ENCODE measurements at places on chromosomes 2 and 18.

DNA sequence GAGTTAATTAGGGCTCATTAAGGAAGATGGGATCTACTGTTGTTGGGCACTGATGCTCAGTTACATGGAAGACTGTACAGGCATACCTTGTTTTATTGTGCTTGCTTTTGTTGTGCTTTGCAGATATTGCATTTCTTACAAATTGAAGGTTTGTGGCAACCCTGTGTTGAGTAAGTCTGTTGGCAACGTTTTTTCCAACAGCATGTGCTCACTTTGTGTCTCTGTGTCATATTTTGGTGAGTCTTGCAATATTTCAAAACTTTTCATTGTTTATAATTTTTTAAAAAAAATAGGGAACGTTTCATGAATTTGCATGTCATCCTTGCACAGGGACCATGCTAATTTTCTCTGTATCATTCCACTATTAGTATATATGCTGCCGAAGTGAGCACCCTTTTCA lies 15.6 kb downstream of the PHLPP1 start:
- DNase-seq, result no peak

GRCh38 chr2:196830701-196831100 lies 21.5 kb upstream of the C2orf66 start:
- DNase-seq, result no peak

GRCh38 chr2:95268211-95269035 lies 5.8 kb upstream of the PROM2 start:
- no peak for DNase-seq

- DNase-seq, result peak; percentile 20
Observed at GRCh38 chr2:84393829-84394228, 65.3 kb downstream of the SUCLG1 start.

- no peak for DNase-seq
Observed at GRCh38 chr2:53848062-53848461, 11.7 kb downstream of the GPR75 start.

DNA sequence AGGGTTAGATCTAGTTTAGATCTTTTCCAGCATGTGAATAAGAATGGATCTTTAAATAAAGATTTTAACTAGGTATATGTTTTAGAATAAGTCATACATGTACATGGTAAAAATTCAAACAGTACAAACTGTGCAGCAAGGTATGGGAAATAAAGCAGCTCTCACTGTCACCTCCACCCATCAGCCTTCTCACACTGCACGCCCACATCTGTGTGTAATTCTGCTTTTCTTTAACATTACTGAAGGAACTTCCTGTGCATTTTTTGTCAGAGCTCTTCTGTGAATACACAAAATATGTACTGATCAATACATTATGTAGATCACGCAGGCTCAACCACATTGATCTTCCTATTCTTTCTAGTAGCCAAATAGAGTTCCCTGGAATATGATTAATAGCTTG lies 3.4 kb downstream of the CASP8 start:
- no peak for DNase-seq

DNA sequence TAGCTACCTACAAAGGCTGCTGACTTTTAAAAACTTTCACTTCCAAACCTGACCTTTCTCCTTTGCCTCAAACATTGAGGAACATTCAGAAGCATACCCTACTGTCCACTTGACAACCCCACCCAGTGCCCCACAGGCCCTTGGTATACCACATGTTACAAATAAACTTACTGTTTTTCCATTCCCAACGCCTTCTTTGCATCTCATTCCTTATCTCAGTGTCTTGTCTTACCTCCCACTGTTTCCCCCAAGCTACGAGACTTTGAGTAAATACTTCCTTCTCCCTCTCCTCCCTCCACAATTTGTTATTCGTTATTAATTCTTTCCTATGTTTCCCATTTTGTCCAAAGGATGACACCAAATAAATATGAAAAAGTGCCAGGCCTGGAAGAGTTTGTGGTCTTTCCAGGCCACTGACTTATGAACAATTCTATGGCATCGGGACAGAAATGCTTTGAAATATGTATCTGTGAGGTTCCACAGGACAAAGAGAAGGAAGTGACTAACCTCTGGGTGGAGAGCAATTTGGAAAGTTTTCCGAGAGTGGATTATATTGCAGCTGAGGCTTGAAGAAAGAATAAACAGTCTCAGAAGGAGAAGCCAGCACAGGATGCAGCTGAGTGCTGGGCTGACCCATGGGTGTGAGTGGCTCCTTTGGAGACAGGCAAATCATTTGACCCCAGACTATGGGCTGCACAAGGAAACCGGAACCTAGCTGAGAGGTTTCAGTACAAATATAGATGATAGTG lies 409.0 kb downstream of the LPIN1 start:
- peak; percentile 80 for DNase-seq

DNA sequence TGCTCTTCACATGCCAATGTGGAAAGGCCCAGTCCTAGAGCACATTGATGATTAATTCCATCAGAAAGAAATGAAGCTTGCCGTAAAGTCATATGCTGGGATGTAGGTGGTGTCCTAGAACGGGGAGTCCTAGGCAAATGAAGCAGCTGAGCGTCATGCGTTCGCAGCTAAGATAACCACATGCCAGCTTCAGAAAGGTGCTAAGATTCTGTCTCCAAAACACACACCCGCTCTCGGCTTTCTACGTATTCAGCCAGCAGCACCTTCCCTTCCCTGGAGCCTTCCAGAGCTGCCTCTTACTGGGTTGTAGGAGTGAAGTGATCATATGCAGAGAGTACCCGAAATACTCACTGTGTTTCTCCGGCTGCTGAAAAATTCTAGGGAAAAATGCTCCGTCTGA lies 421.6 kb upstream of the ID2 start:
- DNase-seq, result no peak

GRCh38 chr2:163155279-163155883 lies 316.8 kb upstream of the KCNH7 start:
- DNase-seq, result peak; percentile 29

GRCh38 chr2:85549826-85550225 lies 10.9 kb downstream of the MAT2A start:
- peak; percentile 93 for DNase-seq

DNA sequence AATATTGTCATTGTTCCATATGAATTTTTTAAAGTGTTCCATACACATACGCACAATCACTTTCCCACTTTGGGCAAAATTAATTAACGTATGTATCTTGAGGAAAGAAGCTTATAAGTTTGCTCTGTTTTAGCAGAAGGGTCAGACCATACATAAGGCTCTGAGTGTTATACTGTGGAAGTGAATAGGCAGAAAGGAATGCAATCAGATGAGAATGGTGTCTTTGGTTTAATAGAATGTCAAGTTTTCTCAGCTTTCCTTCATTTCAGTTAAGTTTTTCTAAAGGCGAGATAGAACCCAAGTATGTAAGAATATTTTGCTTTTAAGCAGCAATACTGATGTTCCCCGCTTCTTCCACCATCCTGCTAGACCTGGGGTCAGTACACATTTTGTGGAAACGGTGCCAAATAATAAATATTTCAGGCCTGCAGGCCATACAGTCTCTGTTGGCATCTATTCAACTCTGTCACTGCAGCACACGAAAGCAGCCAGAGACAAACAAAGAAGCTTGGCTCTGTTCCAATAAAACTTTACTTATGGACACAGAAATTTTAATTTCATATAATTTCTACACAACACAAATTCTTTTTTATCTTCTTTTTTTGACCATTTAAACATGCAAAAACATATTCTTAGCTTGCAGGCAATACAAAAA lies 100.6 kb downstream of the UPP2 start:
- peak; percentile 2 for DNase-seq

- no peak for DNase-seq
Observed at GRCh38 chr2:161307676-161308075, 549 bp upstream of the PSMD14 start.

DNA sequence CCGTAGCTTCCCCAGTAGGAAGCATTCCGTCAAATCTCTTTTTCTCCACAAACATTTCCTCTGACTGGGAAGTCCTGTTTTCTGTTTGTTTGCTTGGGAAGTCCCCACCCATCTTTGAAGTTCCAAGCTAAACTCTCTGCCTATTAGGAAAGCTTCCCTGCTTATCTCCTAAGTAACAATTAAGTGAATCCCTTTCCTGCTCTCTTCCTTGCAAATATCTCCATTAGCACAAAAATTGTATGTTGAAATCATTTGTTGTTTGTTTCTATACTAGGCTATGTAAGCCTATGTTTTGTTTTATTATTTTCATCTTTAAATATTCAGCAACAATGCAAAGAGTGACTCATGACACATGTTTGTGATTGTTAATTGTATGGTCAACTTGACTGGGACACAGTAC lies 812.6 kb upstream of the LRATD1 start:
- DNase-seq, result peak; percentile 2

DNA sequence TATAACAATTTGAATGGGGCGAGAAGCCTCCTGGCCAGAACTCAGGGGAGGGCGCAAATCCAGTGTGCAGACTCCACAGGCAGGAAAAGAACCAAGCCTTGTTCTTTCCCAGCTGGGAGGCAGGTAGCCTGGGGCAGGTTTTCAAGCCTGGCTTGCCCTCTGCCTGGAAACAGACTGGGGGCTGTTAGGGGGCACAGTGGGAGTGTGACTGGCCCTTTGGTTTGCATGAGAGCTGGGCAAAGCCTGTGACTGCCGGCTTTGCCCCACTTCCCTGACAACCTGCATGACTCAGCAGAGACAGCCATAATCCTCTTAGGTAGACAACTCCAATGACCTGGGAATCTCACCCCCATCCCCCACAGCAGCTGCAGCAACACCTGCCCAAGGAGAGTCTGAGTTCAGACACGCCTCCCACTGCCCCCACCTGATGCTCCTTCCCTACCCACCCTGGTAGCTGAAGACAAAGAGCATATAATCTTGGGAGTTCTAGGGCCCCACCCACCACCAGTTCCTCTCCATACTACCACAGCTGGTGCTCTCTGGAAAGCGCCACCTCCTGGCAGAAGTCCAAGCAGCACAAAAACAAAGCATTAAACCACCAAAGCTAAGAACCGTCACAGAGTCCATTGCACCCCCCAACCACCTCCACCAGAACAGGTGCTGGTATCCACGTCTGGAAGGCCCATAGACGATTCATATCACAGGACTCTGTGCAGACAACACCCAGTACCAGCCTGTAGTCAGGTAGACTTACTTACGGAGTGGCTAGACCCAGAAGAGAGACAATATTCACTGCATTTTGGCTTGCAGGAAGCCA lies 402.5 kb downstream of the STK39 start:
- no peak for DNase-seq

GRCh38 chr18:44788334-44788733 lies 107.6 kb downstream of the SETBP1 start:
- no peak for DNase-seq

GRCh38 chr2:82089518-82089917 lies 1785.0 kb upstream of the LRRTM1 start:
- no peak for DNase-seq

- peak; percentile 6 for DNase-seq
Observed at GRCh38 chr2:59034837-59035236, 793.7 kb upstream of the FANCL start.

DNA sequence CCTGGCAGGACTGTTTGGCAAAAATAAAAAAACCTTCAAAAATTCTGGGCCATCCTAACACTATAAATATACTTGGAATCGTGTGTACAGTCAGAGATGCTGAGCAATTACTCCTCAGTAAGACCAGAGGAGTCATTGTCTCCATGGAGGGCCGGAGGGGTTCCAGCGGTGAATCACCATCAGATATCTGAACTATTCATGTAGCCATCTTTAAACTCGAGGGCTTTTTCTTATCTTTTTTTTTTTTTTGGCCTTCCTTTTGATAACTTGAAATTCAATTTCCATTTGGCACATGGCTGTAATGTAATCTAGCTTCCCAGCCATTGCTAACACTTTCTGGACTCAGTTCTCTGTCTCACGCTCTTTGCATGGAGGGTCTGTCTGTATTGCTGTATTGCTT lies 7.4 kb upstream of the FHL2 start:
- DNase-seq, result peak; percentile 79

GRCh38 chr2:44943693-44944101 lies 2.2 kb downstream of the SIX3 start:
- no peak for DNase-seq

GRCh38 chr2:71530641-71531332 lies 77.4 kb downstream of the DYSF start:
- DNase-seq, result peak; percentile 38

DNA sequence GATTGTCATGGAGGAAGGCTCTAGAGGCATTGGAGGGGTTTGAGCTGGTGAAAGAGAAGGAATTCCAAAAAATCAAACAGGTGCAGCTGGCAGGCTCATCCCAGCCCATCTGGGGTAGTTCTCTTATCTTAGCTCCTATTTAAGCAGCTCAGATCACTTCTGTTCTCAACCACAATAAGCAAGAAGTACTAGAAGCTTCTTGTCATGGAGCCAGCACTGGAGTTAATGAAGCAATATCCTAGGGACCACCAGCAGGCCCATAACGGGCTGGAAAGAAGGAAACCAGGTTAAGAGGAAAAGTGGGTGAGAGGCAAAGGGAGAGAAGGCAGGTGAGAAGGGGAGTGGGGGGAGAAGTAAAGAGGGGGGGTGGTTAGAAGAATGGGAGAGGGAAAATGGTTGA lies 100.7 kb upstream of the ZFP36L2 start:
- DNase-seq, result no peak

GRCh38 chr2:157790780-157791179 lies 85.3 kb downstream of the ACVR1 start:
- DNase-seq, result no peak

- DNase-seq, result peak; percentile 60
Observed at GRCh38 chr2:126655500-126656430, at the start of gene GYPC. GYPC (plus strand) TSS chr2:126656158; CDS start chr2:126656264, 106 bp downstream.

DNA sequence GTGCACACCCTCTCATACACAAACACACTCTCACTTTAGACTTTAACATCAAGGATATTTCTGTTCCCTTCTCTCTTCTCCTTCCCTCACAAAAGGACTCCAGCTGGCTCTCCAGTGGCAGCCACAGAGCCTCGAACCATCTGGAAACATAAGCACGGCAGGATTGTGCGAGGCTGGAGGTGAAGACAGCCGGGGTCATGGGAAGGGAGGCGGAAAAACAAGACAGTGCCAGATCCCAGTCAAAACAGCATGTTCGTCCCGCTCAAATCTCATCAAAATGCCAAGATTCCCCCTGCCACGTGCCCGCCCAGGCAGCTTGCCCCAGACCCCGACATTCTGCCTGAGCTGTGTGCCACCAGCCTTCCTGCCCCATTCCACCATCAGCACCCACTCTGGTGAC lies 180.3 kb downstream of the ZBTB7C start:
- no peak for DNase-seq

GRCh38 chr2:74599676-74600075 lies 45.2 kb downstream of the DOK1 start:
- no peak for DNase-seq

- no peak for DNase-seq
Observed at GRCh38 chr2:115161081-115161770, 718.8 kb downstream of the DPP10 start.

DNA sequence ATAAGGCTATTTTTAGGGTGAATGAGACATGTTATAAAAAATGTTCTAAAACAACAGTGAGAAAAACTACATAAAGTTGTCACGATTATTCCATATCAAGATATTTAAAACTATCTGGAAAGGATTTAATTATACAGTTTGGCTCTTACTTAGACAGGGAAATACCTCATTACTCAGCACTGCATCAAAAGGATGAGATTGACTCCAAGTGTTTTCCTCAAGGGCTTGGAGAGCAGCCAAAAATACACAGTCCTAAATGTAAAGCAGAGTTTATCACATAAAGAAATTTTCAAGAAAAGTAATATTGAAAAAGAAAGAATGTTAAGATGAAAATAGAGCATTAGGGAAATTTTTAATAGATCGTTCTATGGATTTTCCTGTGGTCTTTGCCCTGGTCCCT lies 285.5 kb upstream of the NETO1 start:
- peak; percentile 67 for DNase-seq

- peak; percentile 34 for DNase-seq
Observed at GRCh38 chr18:43277164-43277600, at the start of gene SYT4. SYT4 (minus strand) TSS chr18:43277490; CDS start chr18:43277281, 209 bp downstream.

Measured in fibroblast of skin of right quadriceps (primary cell).